Skin of body (tissue), 3 donors: ENCODE measurements at places on chromosomes 13 and 19.

DNA sequence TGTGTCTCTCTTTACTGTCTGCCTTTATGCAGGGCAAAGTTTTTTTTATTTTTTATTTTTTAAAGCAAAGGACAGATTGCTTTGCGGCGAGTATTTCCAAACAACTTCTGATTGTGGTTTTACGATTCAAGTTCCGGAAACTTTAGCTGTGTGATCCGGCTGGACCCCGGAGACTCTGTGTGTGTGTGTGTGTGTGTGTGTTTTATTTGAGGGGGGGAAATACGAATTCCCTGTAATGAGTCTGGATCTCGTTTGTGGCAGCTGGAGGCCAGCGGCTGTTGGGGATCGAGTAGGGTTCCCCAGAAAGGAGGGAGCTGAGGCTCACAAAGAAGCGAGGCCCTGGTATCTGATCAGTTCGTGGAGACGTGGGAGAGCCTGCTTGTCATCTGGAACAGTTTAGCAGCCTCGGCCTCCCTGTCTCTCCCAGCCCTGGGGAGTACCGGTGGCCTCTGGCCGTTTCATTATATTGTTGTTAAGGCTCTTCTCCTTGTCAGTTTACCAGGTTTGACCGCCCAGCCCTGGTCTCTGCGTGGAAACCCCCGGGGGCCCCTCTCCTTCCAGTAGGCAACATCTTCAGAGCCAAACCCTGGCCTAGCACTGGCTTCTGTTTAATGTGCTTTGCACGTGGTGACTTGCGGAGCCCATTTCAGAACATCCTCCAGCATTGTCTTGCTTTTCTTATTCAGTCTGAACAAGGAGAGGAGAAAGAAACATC is 1.3 kb downstream of the FARP1 start:
- peak; percentile 67 for DNase-seq

- DNase-seq = no peak
These were observed 56.5 kb downstream of the TSC22D1 start for GRCh38 chr13:44519642-44520041.

GRCh38 chr13:48500652-48501197 is 32.2 kb downstream of the RCBTB2 start:
- no peak for DNase-seq

GRCh38 chr13:98480915-98481877 is 95.7 kb downstream of the STK24 start:
- DNase-seq = peak; percentile 35

DNA sequence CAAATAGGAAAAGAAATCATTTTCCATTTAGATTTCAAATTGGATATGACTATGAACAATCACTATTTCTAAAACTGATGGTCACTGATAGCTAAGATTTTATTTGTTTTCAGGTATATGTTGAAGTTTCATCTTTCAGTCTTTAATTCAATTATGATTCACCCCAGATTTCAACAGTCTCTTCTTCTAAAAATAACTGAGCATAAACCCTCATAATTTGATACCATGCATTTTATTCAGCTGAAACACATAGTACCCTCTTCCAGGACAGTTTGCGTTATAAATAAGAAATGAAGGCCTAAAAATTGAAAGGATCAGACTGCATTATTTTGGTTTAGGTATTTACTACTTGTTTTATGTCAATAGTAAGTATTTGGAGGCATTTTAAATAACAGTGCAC is 428.5 kb upstream of the NBEA start:
- DNase-seq = no peak

DNA sequence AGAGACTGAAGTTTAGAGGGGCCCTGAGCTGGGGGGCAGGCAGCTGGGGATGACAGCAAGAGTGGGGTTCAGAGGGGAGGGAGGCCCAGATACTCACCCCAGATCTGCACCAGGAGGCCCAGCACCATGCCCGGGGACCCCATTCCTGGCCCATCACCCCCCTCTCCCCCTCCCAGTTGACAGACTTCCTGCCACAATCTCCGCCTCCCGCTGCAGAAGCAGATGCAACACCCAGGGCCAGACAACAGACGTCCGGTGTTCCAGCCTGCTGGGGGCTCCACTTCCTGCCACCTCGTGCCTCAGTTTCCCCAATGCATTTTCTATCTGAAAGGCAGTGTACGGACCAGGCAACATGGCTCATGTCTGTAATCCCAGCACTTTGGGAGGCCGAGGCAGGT is at the start of gene TMIGD2:
Gene TMIGD2 (minus strand): TSS at position 147 of the 398 bp plus-strand sequence. CDS start 4 bp downstream, at position 143.
- no peak for DNase-seq

DNA sequence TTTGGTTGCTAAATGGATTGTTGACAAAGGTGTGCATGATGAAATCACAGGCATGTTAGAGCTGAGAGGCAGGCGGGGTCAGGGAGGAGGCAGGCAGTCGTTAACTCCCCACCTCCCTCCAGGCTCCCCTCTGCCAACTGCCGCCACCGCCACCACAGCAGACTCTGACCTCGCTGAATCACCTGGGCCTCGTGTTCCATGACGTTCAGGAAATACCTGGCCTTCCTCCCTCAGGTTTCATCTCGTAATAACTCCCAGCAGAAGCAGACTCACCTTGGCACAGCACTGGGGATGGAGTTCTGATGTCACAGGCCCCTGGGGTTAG is 198.5 kb downstream of the KATNAL1 start:
- DNase-seq = no peak

GRCh38 chr19:49347835-49348234 is 12.6 kb downstream of the CD37 start:
- DNase-seq = peak; percentile 84

DNA sequence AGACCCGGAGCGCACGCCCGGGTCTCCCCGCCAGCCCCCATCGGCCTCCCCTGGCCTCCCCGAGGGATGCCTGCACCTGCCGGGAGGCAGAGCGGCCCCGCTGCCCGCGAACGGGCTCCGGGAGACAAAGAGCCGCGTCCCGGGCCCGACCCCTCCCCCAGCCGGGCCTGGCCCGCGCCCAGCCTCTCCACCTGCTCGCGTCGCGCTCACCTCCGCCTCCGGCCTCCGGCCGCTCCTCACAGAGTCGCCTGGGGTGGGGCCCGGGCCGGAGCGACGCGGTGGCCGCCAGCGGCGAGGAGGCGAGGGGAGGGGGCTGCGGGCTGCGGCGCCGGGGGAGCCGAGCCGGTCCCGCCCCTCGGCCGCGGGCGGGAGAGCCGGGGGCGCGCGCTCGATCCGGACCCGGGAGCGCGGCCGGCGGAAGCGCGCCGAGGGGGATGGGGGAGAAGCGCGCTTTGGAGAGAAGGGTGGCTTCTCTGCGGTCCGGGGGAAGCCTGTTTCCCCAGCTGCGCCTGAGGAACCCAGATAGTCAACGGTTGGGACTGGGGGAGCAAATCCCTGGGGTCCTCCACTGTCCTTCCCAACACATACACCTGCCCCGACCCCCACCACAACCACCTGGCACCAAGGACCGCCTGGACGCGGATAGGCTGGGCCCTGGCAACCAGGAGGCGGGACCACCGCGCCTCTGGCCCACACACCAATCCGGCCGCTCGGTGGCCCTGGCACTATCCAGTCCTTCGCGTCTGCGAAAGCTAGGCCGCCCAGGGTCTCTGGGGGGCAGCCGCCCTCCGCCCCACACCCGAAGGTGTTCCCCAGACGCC is at the start of gene PRR36:
Gene PRR36 (minus strand): TSS at position 315 of the 821 bp plus-strand sequence. CDS start 701 bp downstream, outside the sequence.
- no peak for DNase-seq
